ENCODE measurements at places on chromosomes 11 and 22.

DNA sequence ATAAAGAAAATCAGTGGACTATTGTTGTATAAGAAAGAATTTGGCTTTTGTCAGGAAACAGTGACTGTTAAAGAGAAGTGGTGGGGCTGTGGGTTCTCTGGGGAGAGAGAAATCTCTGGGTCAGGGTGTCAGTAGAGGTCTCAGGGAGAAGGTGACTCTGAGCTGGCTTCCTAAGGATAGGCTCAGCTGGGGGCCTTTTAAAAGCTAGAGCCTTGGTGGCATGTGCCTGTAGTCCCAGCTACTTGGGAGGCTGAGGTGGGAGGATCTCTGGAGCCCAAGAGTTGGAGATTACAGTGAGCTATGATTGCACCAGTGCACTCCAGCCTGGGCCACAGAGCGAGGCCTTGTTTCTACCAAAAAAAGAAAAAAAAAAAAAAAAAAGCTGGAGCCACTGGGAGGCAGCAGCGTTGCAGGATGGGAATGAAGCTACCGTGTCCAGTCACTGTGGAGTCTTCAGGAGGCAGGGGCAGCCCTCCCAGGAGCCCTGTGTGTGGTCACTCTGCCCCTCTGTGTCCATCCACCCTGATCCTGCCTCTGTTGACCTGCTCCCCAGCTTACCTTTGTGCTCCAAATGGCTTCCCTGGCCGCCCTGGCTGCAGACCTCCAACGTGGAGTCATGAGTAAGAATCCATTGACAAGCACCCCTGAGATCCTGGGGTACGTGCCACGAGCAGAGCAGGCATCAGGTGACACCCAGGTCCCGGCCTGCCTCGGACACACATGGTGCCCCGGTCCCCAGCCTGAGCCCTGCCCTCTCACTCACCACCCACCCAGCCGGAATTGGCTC lies 5.4 kb upstream of the MIF start:
- peak; percentile 69 for DNase-seq

DNA sequence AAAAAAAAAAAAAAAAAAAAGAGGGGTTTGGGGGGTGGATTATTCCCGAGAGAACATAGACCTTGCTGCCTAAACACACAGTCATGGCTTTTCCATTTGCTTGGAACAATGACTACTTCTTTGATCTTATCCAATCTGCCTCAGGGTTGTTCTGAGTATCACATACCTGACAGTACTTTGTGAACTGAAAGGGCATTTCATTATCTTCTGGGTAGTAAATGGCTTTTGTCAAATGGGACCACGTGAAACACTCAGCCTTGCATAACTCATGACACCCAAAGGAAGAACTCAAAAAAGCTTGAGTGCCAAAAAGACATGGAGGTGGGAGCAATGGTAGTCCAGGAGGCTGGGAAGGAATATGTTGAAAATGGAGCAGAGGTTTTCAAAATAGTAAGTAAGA lies 123.2 kb upstream of the BID start:
- no peak for DNase-seq

DNA sequence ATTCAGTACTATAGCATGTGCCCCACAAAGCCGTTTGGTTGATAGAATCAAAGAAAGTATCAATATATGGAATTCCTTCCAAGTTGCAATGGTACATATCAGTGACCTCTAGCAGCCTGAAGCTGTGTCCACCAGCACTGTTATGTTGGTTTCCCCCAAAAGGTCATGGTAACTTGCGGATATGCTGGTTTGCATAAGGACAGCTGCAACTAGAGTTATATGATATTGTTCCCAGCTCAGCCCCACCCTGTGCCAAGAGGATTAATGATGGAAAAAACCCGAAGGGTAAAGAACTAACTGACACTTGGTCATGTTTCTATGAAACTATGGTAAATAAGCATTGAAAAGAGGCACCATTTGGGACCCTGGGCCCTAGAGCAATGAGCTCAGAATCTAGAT lies 93.5 kb downstream of the PDHX start:
- DNase-seq, result no peak

DNA sequence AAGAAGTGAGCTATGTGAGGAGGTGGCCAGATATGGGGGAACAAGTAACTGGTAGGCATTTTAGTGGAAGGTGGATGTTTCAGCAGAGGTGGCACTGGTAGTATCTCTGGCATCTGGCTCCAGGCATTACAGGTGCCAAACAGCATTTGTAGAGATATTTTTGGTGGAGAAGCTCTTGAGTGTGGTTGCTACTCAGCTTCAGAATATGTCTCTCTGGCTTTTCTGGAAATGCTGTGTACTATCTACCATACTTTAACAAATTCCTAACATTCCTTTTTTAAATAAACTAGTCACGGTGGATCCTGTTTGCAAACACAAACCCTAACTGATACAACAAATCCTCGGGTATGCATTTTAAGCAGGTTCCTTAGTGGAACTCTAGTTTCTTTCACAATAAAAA lies 128.0 kb downstream of the BARX2 start:
- DNase-seq, result no peak

DNA sequence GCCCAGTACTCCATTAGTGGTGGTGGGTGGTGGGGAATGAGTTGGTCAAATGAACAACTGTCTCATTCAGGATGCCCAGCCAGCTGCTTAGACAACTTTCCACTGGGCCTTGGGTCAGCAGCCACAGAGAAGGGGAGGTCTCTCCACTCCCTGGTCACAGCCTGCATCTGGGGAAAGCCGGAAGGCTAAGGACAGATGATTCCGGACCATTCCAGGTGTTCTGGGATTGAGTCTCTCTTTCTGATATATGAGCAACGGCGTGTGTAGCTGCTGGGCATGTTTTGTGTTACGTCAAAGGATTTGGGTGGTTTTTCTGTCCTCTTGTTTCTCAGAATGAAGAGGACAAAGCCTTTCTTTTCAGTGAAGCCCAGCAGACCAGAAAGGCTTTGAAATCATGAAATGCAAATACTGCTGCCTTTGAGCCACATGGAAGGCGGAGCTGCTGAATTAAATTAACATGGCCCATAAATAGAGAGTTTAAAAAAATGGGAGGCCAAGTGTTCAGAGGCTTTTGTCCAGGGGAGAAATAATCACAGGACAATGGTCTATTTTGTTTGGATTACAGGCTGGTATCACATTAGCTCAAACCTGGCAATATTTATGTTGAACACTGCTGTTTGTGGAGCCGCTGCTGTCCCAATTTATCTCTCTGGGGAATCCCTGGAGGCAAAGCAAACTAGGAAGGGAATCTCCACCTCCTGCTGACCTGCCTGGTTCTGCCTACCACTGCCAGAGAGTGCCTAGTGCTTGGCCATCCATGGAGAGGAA lies 234.4 kb upstream of the E2F8 start:
- no peak for DNase-seq

GRCh38 chr22:41290262-41291221 lies 4.6 kb upstream of the RANGAP1 start:
- no peak for DNase-seq

GRCh38 chr11:6022956-6023355 lies 7.6 kb downstream of the OR56A1 start:
- DNase-seq, result no peak

- DNase-seq, result peak; percentile 78
Observed at GRCh38 chr11:61834278-61835048, 6.4 kb downstream of the FADS2 start.

DNA sequence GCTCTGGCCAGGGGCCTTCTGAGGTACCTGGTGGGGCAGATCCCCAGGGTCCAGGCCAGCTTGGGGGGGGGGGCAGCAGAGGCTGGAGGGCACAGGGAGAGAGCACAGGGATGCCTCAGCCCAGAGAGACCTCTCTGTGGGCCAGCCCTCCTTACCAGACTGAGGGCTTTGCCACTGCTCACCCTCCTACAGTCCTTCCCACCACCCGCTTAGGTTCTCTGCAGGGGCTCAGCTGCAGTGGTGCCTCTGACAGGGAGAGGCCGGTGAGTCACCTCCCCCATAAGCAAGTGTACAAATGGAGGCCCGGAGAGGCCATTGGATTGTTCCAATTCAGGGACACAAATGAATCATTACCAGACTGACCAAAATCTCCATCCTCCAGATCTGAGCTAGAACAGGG lies 68.1 kb upstream of the LMO1 start:
- peak; percentile 14 for DNase-seq

DNA sequence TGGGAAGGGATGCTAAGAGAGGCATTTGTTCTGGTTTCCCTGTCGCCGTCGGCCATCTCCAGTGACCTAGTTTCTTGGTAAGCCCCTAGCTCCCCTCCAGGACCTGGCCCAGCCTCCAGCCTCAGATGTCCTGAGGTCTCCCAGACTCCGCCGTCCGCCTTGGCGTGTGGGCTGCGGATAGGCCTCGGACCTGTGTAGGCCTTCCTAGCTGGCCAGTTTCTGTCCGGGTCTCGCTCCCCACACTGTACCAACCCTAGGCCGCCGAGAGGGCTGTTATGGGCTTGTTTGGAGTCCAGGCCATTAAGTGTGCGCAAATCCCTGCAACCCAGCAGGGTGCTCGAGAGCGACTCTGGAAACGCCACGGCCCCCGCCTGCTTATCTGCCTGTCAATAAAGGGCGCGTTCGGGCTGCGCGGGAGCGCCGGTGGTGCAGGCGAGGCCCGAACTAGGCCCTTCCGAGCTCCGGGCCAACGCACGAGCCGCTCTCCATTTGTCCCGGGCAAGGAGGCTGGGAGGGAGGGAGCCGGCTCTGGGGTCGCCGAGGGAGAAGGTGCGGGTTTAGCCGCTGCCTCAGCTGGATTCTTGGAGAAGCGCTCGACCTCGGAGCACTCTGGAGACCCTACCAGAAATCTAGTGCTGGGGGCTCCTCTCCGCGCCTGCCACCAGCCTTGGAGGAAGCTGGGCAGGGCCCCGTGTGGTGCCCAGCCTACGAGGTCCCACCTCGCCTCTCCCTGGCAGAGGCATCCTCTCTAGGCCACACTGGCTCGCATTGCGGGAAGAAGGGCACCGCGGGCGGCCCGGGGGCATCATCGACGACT lies 8.7 kb upstream of the PAX6 start:
- no peak for DNase-seq

- DNase-seq, result no peak
Observed at GRCh38 chr22:26700886-26701285, 43.5 kb downstream of the MIAT start.

DNA sequence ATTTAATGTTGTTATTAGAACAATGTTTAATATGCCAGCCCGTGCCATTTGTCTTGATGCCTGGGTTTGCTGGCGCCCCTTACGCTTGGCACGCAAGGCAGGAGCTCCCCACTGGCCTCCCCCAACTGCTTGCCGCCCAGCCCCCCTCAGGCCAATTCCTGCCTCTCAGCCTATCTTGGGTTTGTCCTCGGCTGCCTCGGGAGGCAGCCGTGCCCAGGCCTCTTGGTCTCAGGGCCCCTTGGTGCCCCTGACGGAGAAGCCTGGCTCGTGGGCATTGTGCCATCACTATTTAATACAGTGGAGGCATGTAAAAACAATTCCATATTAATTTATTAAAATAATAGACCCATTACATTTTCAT lies 119.8 kb downstream of the KCNQ1OT1 start:
- DNase-seq, result peak; percentile 40

- DNase-seq, result no peak
Observed at GRCh38 chr22:31621507-31622124, 40.4 kb downstream of the PISD start.

GRCh38 chr11:69888483-69889181 lies 69.4 kb upstream of the FGF3 start:
- DNase-seq, result no peak

- no peak for DNase-seq
Observed at GRCh38 chr22:46483353-46483752, 54.1 kb downstream of the CELSR1 start.

GRCh38 chr11:128300785-128301184 lies 286.6 kb downstream of the ETS1 start:
- DNase-seq, result no peak

DNA sequence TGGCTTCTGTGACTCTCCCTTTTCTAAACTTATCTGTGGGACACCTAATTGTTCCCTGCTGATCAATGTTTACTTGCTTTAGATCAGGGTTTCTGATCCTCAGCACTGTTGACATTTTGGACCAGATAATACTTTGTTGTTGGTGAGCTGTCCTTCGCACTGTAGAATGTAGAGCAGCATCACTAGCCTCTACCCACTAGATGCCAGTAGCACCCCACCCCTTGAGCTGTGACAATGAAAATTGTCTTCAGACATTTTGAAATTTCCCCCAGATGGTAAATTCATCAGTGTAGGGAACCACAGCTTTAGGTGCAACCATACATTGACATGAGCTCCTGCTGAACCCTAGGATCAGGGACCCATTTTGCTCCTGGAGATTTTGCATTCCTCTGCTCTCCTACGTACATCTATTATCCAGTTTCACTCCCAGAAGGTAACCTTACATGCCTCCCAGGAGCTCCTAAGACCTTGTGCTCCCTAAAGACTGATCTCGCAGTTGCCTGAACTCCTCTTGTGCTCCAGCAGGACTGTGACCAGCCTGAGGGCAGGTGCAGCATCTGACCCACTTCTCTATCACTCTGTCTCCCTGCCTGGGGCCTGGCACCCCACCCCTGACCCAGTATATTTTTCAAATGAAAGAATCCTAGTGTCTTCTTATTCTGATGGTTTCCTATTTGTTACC lies 107.8 kb downstream of the FAR1 start:
- no peak for DNase-seq

DNA sequence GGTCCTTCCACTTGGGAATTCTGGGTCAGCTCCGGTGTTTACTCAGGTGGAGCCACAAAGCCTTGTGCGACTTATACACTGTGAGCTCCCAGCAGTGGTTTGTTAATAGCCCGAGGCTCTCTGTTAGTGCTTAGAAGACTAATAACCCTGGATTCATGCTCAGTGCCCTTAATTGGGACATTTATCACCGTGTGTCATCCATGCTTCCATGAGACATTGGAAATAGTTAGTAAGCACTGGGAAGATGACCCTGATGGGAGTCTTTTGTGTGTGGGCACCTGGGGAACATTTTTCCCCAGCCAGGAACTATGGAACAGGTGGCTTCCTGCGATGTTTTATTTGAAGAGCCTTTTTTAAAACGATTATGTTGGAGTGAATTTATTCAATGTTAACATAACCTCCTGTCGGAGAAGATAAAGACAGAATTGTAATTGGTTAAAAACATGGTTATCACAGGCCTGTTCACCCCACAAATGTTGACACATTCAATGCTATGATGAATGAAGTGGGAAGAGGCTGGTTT lies 188.9 kb downstream of the MYO18B start:
- DNase-seq, result no peak

- no peak for DNase-seq
Observed at GRCh38 chr11:36500315-36500721, 9.8 kb downstream of the TRAF6 start.

DNA sequence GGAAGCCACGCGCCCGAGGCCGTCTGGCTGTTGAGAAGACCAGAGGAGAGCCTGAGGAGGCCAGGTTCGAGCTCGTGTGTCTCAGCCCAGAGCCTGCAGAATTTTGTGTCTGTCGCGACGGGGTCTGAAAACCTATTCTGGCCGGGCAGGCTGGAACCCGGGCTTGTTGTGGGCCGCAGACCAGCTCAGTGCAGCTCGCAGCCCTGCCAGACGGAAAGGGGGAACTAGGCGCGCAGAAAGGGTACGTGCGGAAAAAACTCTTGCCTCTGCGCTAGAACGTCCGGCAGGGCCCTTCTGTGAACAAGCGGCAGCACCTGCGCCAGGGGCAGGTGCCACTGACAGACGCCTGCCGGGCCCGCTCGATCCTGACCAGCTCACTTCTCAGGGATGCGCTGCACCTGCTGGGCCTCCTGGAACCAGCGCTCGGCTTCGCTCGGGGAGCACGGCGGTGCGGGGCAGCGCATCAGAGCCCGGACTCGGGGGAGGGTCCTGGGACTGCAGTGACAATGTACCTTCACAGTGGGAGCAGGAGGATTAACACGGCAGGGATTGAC lies 409.3 kb downstream of the BRD1 start:
- DNase-seq, result no peak

GRCh38 chr11:62260261-62260953 lies 9.6 kb upstream of the SCGB2A2 start:
- no peak for DNase-seq
